ENCODE measurements at places on chromosomes 2 and 18. TPM values are rescaled to one million over a fixed set of nuclear protein-coding genes. Genes with fewer than 3 reads are reported as not detected.

- no peak for DNase-seq
These were observed 54.7 kb downstream of the EML4 start for GRCh38 chr2:42223855-42224268.

- no peak for DNase-seq
These were observed 39.9 kb downstream of the ZNF516 start for GRCh38 chr18:76455003-76455676.

- no peak for DNase-seq
These were observed 97.0 kb upstream of the EPAS1 start for GRCh38 chr2:46200100-46200690.

GRCh38 chr2:112656679-112657078 lies 10.9 kb downstream of the SLC20A1 start:
- no peak for DNase-seq

GRCh38 chr18:73563901-73564472 lies 583.6 kb downstream of the FBXO15 start:
- peak; percentile 63 for DNase-seq

GRCh38 chr18:49400398-49401072 lies 59.9 kb downstream of the DYM start:
- DNase-seq: no peak

Gene ZSWIM2
- not detected for total RNA-seq

Gene REG3A
- total RNA-seq: not detected

Data from Daoy (cell line).